ENCODE measurements at places on chromosomes 11 and 22.

GRCh38 chr11:12110714-12111548 lies 541 bp downstream of the MICAL2 start:
- DNase-seq = peak; percentile 31

DNA sequence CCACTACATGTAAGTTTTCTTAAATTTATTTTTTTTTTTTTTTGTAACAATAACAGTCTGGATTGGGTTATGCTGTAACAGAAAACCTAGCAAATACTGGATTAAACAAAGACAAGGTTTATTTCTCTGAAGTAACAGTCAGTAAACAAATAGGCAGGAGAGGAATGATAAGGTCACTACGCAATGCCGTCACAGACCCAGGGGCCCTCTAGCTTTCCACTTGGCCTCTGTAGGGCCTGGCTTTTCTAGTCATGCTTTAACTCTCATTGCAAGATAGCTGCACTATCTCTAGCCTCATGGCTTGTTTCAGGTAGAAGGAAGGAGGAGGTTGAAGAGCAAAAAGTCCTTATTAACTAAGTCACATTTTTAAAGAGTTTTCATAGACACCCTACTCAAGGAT lies 6.5 kb downstream of the OR10A6 start:
- DNase-seq = no peak

DNA sequence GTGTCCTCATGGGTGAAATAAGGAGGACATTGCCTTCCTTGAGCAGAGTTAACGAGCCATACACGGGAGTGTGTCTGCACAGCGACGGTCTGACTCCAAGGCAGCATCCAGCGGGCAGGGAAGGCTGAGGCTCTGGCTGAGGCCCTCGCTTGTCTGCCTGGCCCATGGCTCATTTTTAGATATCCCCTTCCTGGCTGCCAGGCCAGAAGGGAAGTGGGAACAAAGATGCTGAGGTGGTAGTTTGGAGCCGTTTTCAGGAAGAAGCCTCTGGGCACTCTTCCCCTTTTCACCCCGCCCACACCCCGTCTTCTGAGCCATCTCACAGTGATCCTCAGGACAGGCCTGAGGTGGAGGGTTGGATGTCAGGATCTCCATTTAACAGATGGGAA lies 3.0 kb upstream of the SLCO2B1 start:
- no peak for DNase-seq

DNA sequence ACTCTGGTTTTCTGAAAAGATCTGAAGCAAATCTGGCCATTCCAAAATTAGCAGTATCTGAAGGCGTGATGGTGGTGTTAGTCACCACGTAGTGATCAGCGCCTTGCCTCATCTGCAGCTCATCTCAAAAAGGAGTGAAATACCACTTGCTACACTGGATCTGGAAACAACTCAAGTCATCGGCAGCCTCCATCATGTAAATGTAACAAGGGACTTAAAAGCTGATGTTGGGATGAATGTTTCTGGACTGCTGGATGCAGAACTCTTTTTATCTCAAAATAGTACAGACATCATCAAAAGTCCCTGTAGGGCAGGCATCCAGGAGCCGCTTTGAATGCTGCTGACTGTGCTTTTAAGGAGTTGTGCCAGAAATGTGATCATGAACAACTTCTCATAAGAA lies 14.1 kb upstream of the APLP2 start:
- DNase-seq = no peak

- no peak for DNase-seq
These were observed 32.2 kb upstream of the WNT11 start for GRCh38 chr11:76238551-76238950.

DNA sequence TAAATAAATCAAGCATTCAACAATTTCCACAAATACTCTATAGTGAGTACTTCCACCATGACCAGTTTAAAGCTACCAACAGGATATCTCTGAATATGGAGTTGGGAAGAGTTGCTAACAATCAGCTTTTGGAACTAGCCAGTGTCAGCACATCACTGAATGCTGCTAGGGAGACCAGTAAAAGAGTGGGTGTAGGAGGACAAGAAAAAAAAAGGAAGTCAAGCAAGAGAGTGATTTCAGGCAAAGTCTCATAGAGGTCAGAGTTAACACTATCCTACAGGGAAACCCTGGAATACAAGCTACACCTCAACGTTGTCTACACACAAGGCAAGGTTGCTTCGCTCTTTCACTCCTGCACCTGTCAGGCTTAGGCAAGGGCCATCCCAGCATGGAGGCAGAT lies 24.2 kb downstream of the EIF3F start:
- DNase-seq = no peak

DNA sequence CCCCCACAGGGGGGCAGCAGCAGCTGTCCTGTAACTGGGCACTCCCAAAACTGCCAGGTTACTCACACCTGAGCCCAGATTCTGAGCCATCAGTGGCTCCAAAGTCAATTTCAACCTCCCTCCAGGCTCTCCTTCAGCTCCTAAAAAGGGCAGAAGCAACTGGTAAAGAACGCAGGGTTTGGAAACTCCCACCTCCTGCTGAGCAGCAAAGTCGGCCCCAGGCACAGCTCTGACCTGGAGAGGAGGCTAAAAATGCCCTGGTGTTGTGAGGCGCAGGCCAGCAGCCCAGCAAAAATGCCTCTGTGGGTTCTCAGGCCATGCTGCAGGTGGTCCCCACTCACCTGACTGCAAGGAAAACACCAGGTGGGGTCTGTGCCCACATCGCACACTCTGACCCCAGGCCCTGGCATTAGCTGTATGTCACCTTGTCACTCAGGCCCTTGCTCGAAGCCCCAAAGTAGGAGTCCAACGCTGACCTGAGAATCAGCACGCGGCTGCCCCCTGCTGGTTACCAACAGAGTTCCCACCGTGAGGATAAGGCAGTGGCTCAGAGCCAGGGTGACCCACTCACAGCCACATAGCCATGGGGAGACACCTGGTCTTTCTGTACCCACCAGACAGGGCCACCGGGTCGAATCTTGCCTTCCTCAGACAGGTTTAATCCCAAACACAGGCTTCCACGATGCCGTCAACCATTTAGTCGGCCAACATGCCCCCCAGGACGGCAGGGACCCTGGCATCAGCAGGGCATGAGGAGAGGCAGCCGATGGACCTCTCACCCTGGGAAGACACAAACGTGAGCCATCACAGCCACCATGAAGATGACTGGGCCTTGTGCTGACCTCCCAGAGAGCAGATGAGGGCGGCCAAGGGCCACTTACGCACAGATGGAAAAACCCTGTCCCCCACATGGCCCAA lies 11.1 kb downstream of the POLR3H start:
- DNase-seq = peak; percentile 58

- no peak for DNase-seq
These were observed 5.2 kb downstream of the ARRB1 start for GRCh38 chr11:75346296-75346695.

- no peak for DNase-seq
These were observed 5.5 kb upstream of the RGL4 start for GRCh38 chr22:23685205-23685784.

- DNase-seq = no peak
These were observed 6.0 kb upstream of the CDKN1C start for GRCh38 chr11:2891326-2892214.

GRCh38 chr11:46345881-46346484 lies 1.3 kb upstream of the DGKZ start:
- no peak for DNase-seq

GRCh38 chr11:106624377-106624776 lies 393.9 kb downstream of the GUCY1A2 start:
- no peak for DNase-seq

DNA sequence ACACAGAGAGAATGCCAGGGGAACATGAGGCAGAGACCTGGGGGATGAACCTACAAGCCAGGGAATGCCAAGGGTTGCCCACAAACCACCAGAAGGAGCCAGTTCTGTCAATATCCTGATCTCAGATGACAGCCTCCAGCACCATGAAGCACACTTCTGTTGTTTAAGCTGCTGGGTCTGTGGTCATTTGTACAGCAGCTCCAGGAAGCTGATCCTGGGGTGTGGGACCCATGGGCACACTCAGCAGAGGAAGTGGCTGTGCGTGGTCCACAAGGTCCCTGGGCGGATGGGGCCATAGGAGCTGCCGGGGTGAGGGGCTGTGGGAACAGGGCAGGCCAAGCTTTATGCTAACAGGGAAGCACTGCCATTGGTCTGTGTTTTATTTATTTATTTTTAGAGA lies 12.1 kb downstream of the PPM1F start:
- DNase-seq = no peak

- no peak for DNase-seq
These were observed 2.9 kb upstream of the MTFP1 start for GRCh38 chr22:30422481-30423300.

DNA sequence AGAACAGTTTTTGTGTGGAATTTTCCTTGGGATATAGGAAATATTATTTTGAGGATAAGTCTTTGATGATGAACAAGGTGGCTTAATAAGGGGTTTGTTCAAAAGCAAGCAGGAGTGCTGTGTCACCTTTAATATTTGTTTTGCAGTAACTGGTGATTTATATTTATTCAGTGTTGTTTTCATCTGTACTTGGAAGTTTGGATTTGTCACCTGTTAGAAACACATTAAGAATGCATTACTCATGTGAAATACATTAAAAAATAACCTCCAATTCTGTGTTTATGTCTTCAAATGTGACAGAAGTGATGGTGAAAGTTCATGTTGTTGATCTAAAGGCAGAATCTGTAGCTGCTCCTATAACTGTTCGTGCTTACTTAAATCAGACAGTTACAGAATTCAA lies 70.5 kb downstream of the DKK3 start:
- no peak for DNase-seq

- DNase-seq = no peak
These were observed 206.8 kb upstream of the CADM1 start for GRCh38 chr11:115710980-115711379.

- no peak for DNase-seq
These were observed 183.8 kb upstream of the NTM start for GRCh38 chr11:131186629-131187101.

- DNase-seq = no peak
These were observed 177.1 kb downstream of the LRRC4C start for GRCh38 chr11:41282395-41282794.

- DNase-seq = no peak
These were observed 15.2 kb downstream of the MRGPRG start for GRCh38 chr11:3203221-3204043.

DNA sequence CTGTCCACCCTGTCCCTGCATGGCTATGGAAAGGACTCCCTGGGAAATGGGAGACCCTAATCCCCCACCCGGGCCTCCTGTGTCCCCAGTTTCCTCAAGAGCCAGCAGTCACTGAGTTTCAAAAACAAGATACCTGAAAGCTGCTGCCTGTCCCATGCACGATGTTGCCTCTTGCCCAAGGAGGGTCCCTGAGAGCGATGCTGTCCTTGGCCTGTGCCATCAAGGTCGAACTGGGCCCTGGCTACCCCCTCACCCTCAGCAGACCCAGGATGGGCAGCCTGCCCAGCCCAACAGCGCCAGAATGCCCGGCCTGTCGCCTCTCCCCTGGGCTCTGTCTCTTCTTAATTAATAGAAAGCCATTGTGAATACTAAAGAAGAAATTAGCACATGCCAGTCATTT lies 104.5 kb upstream of the LMO1 start:
- no peak for DNase-seq

GRCh38 chr11:62788991-62789390 lies 1.8 kb downstream of the TMEM179B start:
- no peak for DNase-seq

DNA sequence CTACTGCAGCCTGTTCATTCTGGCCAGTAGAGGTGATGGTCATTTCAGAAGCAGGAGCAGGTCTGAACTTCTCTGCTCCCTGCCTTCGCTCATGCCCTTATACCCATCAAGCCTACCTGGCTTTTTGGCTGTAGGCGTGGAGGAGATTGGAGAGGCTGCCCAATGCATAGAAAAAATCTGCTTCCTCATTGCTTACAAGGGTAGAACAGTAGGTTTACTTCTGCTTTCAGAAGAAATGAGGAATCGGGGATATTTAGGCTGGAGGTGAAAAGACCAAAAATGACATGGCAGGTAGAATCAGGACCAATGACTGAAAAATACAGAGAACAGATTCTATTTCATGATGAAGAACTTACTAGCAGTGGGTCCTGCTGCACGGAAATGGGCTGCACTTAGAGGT lies 72.9 kb upstream of the YWHAH start:
- DNase-seq = no peak

DNA sequence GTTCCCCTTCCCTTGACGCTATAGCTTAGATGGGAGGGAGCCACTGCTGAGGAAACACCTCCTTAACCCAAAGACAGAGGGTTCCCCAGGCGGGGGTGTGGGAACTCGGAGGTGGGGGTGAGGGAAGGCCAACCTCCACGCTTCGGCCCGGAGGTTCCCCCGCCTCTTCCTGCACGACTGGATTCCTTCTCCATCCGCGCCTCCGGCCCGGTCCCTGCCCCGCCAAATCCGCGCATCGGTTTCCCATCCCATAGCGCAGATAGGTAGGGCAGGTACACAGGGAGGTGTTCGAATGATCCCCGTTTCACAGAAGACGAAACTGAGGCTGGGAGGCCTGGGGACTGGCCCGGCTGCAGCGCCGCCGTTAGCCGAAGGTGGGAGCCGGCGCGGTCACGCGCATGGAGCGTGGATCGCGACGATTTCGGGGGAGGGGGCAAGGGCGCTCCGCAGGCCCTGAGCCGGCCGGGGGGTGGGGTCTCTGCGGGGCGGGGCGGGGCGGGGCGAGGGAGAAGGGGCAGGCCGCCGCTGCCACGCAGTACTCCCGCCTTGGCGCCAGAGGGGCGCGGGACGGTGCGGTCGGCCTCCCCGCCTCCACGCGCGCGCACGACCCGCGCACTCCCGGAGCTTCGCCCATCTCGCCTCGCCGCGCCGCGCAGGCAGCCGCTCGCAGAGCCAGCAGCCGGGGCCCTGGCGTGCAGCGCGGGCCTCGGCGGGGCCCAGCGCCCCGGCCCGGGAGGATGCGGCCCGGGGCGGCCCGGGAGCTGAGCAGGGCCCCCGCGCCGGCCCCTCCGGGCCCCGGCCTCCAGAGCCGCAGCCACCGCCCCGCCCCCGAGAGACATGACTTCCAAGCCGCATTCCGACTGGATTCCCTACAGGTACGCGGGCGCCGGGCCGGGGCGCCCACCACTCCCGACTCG lies at the start of gene TUB:
TUB (plus strand) TSS at position 538 of the 917 bp plus-strand sequence; CDS start at position 838, 300 bp downstream.
- no peak for DNase-seq

GRCh38 chr11:39365809-39366436 lies 2093.5 kb downstream of the LRRC4C start:
- DNase-seq = no peak

GRCh38 chr22:47627556-47628253 lies 865.3 kb downstream of the TBC1D22A start:
- DNase-seq = no peak

- DNase-seq = no peak
These were observed 38.0 kb downstream of the MYH9 start for GRCh38 chr22:36349726-36350125.

DNA sequence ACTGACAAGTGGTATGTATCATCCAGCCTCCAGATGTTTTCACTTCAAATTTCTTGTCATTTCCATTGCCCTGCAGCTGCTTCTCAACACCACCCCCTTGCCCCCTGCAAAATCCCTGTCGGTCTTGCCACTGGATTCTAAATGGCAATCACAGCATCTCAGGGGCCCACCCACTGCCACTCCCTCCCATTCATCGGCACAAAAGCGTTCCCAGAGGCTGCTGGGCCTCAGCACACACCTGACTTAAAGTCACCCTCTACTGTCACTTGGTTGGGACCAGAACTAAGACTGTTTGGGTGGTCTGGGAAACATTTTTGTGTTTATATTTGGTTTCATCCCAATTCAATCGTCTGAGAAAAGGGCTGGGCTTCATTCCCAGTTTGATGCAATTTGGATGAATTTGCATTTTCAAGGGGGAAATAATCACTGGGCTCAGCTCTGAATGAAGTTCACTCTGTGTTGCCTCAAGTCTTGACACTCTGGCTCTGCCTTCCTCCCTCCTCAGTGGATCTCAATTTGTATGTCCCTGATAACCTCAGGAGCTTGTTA lies 27.1 kb downstream of the SYT13 start:
- DNase-seq = no peak

Measured in stimulated activated CD4-positive, alpha-beta T cell treated with anti-CD3 and anti-CD28 coated beads, Interleukin-15, amount 100 ng/mL, for 48 hours (primary cell).